ENCODE measurements at places on chromosomes 5 and 9. TPM values are rescaled to one million over a fixed set of nuclear protein-coding genes. Genes with fewer than 3 reads are reported as not detected.

Gene LEAP2
- 2.9 TPM for total RNA-seq

DNA sequence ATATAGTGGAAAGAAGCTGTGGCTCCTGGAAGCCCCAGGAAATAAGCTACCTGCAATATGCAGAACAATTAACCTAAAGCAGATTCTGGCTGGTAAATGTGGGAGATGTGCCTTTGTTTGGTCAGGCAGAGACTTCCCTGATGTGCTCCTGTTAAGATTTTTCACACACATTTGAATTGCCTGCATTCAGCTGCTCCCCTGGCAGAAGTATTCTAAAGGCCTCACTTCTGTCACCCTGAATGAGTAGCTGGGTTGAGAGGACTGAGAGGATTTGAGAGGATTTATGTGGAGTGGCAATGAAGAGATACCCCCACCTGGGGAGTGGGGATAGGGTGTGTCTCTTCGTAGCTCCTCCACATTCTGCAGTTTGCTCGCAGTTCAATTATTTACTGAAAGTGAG, 130.5 kb downstream of the ST8SIA4 start:
- DNase-seq, result no peak

GRCh38 chr9:127139775-127140174, 17.3 kb upstream of the ANGPTL2 start:
- DNase-seq, result no peak

Gene IL11RA
- 22.4 TPM for total RNA-seq

Gene OLFML2A
- 3.3 TPM for total RNA-seq

DNA sequence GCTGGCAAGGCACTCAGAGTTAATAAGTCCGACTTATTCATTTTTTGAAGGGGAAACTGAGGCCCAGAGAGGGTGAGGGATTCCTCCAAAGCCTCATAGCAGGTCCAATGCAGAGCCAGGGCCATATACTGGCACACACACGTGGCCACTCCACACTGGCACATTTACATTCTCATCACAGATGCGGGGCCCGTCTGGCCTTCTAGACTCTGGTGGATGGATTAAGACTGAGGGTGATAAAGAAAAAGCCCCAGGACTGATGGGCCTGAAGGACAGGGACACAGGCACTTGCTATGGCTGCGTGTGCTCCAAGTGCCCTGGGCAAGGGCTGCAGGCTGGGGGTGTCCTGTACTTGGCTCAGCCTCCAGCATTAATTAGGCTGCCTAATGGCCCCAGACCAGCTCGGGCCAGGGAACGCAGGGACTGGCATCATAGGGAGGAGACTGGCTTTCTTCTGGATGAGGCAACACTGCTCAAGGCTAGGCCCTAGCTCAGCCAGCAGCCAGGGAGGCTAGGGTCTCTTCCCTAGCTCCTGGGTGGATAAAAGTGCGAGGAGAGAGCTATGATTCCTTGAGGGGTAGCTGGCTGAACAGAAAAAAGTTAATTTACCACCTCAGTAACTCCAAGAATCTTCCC, 28.5 kb upstream of the CSF1R start:
- no peak for DNase-seq

- DNase-seq, result no peak
Measured at GRCh38 chr5:157540124-157540523, 35.5 kb downstream of the ADAM19 start.

Gene TEK
- total RNA-seq, result 4.2 TPM

All from left colon (tissue), 2 donors.